ENCODE measurements at places on chromosomes 2 and 18.

DNA sequence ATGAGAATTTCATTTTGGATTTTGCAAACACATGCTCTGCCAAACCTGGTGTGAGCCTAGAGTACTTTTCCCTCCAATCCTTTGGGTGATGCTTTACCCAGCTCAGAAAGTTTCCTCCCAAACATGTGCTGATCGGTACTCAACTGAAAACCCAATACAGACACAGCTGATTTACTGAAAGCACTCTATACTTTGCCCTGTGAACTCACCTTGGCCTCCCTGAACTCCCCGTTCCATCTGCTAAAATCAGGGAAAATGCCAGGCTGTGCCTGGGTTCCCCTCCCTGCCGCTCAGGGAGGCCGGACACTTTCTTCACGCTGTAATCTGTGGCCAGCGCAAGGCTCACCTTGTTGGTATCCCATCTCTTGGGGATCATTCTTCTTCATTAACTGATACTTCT is 391.2 kb downstream of the CBLN2 start:
- no peak for DNase-seq

DNA sequence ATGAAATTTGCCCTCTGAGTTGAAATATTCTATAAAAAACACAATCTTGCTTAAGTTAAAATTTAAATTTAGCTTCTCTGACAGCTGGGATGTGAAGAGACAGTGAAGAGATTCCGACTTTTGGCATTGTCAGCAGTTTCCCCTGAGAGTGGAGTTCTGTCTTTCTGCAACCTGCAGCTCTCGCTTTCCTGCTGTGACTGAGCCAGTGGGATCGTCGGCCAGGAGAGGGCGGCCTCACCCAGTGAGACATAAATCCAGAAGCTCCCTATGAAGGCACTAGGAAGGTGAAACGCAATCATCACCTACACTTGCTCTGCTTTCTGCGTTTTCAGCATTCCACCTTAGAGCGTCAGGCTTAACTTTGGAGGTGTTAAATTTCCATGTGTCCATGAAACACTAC is 75.4 kb upstream of the HNMT start:
- DNase-seq: no peak

- no peak for DNase-seq
Observed at GRCh38 chr2:70443078-70443465, 110.6 kb downstream of the TGFA start.

- no peak for DNase-seq
Observed at GRCh38 chr2:191836471-191836852, 10.4 kb downstream of the CAVIN2 start.

DNA sequence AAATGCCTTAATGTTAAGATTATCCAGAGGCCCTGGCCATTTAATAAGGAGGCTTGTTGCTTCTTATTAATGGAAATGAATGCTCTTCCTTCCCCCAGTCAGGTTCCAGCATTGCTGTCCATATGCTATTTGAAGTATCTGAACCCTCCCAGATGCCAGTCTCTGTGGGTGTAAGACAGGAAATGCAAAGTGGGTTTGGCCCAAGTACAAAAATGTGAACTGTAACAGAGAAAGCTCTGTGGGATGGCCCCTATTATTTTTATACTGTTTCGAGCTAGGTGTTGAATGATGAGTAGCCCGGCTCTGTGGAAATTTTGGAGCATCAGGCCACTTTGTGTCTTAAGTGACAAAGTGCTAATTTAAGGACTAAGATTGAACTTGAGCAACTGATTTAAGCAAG is 141.0 kb downstream of the UXS1 start:
- no peak for DNase-seq

- DNase-seq: no peak
Observed at GRCh38 chr2:143333847-143334246, 204.6 kb downstream of the ARHGAP15 start.

DNA sequence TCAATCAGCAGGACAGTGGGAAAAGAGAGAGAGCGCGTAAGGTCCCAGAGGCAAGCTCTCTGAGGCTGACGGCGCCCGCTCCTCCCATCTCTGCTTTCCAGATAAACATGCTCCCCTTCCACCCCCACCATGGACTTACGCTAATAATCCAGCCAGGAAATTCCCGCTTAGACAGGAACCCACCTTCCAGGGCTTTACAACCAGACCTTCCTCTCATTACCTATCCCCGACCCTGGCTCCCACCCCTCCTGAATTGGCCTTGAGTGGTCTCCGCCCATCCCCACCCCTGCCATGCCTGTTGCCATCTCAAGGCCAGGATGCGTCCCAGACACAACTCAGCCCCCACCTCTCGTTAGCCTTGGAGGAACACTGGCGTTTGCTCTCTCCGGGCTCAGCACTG is 131.1 kb downstream of the SMAD2 start:
- no peak for DNase-seq

All from naive thymus-derived CD8-positive, alpha-beta T cell (primary cell).